ENCODE measurements at places on chromosomes 3 and 15.

- DNase-seq: no peak
These were observed 99.7 kb downstream of the XXYLT1 start for GRCh38 chr3:195171093-195171873.

- no peak for DNase-seq
These were observed 2.1 kb downstream of the HDAC11 start for GRCh38 chr3:13482106-13482690.

DNA sequence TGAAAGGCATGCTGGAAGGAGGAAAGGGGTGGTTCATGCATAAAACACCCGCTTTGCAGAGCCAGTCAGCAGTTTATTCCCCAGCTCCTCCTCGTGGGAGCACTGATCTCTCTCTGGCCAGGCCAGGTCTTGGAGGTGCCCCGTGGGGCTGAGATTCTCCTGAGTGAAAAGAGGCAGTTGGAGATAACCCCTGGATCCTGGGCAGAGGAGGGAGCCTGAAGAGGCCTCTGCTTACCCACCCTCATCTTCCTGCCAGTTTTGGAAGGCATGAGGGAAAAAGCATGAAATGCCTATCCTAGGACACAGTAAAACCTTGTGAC is 108.3 kb downstream of the SEMA5B start:
- DNase-seq: no peak

GRCh38 chr3:127835993-127836882 is 13.9 kb upstream of the MGLL start:
- DNase-seq: no peak

DNA sequence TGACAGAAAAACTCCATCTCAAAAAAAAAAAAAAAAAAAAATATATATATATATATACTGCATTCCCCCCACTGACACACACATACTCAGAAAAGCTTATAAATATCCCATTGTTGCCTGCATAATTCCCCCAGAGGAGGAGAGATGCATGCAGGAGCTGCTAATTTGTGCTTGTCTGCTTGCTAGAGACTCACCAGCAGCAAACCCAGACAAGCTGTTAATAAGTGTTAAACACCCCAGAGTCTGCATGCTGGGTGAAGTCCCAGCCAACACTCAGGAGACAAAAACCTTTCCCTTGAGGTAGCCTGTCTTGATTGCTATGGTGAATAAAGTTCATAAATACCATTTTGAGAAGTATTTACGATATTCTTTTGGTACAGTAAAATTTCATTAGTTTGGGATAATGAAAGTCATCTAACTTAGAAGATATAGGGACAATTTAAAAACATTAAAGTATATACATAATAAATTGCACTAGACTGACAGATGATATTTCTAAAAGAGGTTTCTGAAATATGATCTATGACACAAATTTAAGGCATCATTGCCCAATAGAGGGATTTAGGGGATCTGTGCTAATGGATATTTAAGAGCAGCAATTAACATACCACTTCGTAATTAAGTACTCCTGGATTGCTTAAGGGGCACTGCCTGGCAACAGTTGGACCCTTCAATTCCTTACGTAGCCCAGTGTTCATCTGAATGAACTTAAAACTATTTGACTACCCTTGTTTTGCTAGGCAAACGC is 400.0 kb upstream of the C2CD4B start:
- no peak for DNase-seq

- DNase-seq: no peak
These were observed 273.4 kb upstream of the NSMCE3 start for GRCh38 chr15:29542994-29543393.

DNA sequence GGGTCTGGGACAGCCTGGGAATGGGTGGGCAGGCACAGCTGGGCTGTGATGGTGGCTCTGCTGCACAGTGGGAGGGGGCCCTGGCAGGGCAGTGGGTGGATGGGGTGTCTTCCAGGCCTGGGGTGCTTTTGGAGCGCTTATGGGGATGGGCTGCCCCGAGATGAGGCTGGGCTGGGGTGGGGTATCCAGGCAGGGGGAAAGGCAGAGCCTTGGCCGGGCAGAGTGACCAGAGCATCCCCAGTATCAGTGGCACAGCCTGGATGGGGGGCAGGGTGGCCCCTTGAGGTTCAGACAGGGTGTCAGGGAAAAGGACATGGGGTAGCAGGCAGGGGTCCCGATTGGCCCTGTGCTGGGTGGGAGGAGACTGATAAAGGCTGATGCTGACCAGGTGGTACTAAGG is 26.6 kb downstream of the HDAC11 start:
- no peak for DNase-seq

- DNase-seq: no peak
These were observed 46.1 kb downstream of the APBA2 start for GRCh38 chr15:28931828-28932227.

- peak; percentile 7 for DNase-seq
These were observed 70.1 kb upstream of the GUCA1C start for GRCh38 chr3:109023656-109024254.

GRCh38 chr15:64782751-64783150 is 7.4 kb upstream of the RBPMS2 start:
- DNase-seq: no peak

DNA sequence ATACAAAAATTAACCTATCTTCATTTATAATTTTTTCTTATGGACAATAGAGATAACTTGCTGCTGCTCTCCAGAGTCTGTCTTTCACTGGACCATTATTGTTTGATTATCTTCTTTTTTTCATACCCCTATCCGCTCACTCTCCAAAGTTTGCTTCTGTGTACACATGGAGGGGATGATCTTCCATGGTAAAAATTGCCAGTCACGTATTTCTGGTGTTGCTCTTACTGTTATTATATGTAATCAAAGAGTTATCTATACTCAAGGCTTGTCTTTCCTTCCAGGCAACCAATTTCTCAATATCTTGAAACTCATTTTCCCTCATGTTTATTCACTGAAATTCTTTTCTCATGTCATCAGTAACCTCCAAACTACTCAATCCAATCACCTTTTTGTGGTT is 817.8 kb upstream of the NECTIN3 start:
- DNase-seq: no peak

- no peak for DNase-seq
These were observed 76.2 kb upstream of the HERC1 start for GRCh38 chr15:63909819-63910437.

DNA sequence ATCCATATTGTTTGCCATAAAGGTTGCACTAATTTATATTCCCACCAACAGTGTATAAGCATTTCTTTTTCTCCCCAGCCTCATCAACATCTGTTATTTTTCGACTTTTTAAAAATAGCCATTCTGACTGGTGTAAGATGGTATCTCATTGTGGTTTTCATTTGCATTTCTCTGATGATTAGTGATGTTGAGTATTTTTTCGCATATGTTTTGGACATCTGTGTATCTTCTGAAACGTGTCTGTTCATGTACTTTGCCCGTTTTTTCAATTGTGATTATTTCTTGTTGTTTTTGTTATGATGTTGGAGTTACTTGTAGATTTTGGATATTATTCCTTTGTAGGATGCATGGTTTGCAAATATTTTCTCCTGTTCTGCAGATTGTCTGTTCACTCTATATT is 46.5 kb downstream of the TP63 start:
- DNase-seq: no peak

GRCh38 chr3:188239577-188239976 is 85.6 kb downstream of the LPP start:
- DNase-seq: no peak

GRCh38 chr3:123401836-123402530 is 46.9 kb downstream of the ADCY5 start:
- no peak for DNase-seq

- no peak for DNase-seq
These were observed 43.5 kb downstream of the KLF15 start for GRCh38 chr3:126313580-126314304.

DNA sequence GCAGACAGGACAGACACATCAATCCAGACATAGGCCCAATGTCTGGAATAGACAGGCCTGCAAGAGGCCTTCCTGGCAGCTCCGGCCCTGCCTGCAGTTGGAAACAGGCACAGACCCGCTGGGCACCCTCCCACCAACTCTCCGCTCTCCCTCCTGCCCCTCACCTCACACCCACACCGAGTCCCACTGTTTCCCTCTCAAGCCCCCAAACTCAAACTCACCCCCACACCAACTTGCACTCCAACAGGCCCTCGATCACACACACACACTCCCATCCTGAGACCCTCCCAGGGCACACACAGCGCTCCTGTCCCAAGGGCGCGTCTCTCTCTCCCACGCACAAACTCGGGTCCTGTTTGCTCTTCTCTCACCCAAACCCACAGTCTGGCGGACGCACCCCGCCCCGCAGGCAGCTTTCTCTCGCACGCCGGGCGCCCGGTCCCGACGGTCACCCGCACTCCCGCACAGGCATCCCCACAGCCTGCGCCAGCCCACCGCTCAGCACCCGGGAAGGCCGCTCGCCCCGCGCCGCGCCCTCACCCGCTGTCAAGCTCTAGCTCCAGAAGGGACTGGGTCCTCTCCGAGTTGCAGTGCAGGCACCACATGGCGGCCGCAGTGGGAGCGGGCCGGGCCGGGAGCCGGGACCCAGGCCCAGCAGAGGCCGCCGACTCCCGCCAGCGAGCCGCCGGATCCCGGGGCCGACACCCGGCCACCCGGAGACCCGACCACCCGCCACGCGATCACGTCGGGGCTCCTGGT is 106.2 kb downstream of the IQSEC1 start:
- DNase-seq: no peak
